ENCODE measurements at places on chromosomes 13 and 19.

GRCh38 chr13:23870356-23871140 is 18.7 kb downstream of the MIPEP start:
- no peak for DNase-seq

- no peak for DNase-seq
These were observed 3.9 kb upstream of the PODNL1 start for GRCh38 chr19:13942023-13942684.

DNA sequence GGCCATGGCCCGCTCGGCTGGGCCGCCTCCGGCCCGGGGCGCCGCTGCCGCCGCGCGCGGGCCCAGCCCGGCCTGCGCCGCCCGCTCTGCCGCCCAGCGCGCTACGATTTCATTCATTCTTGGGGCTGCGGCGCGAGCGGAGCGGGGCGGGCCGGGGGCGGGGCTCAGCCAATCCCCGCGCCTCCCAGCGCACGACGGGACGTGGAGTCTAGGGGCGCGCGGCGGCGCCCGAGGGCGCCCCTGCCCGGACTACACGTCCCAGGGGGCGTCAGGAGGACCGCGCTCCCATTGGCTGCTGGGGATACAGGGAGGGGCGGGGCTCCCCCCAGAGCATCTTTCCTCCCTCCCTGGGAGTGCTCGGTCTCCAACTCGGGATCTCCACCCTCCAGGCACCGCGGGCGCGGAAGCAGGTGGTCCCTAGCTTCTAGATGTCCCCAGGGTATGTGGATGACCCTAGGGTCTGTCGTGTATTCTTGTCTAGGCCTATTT is 5.6 kb upstream of the DPF1 start:
- peak; percentile 85 for DNase-seq

DNA sequence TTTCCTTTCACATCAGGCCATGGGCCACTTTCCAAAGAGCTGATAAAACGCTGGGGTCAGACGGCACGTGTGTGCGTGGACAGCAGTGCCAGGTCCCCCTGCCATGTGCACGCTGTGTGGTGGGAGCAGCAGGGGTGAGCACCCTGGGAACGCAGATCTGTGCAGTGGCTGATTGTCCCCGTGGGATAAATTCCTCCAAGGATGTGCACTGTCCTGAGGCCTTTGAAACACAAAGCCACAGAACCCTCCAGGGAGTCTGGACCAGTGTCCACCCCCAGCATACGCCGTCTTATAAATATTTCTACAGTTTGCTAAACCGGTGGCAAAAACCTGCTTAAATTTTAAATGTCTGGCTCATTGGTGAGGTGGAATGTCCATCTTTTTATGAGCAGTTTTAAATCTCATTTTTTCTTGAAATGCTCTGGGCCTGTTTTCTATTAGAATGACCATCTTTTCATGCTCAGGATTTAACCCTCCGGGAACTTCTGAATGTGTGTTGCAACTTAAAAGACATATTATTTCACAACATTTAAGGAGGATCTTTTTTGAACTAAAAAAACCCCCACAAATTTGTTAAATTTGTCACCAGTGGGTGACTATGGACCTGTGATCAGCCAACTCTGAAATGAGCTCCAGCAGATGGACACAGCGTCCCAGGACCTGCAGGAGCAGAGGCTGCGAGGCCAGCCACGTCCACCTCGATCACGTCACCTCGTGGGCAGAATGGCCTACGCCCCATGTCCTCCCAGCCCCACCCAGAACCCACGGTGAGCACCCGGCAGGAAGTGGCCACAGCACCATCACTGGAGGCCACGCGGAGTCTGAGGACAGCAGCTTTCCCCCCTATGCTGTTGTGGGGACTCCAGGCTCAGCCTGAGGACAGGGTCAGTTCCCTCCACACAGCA is 68.6 kb downstream of the RASA3 start:
- DNase-seq: peak; percentile 61

GRCh38 chr13:112249644-112250610 is 126.2 kb upstream of the SPACA7 start:
- no peak for DNase-seq

GRCh38 chr19:49629659-49630058 is 10.3 kb downstream of the RRAS start:
- no peak for DNase-seq

GRCh38 chr19:2139385-2140137 is 11.8 kb downstream of the AP3D1 start:
- DNase-seq: no peak

- DNase-seq: peak; percentile 13
These were observed 60.7 kb downstream of the MCF2L start for GRCh38 chr13:113029487-113030258.

- no peak for DNase-seq
These were observed 7.3 kb downstream of the SIGLEC9 start for GRCh38 chr19:51131780-51132680.

DNA sequence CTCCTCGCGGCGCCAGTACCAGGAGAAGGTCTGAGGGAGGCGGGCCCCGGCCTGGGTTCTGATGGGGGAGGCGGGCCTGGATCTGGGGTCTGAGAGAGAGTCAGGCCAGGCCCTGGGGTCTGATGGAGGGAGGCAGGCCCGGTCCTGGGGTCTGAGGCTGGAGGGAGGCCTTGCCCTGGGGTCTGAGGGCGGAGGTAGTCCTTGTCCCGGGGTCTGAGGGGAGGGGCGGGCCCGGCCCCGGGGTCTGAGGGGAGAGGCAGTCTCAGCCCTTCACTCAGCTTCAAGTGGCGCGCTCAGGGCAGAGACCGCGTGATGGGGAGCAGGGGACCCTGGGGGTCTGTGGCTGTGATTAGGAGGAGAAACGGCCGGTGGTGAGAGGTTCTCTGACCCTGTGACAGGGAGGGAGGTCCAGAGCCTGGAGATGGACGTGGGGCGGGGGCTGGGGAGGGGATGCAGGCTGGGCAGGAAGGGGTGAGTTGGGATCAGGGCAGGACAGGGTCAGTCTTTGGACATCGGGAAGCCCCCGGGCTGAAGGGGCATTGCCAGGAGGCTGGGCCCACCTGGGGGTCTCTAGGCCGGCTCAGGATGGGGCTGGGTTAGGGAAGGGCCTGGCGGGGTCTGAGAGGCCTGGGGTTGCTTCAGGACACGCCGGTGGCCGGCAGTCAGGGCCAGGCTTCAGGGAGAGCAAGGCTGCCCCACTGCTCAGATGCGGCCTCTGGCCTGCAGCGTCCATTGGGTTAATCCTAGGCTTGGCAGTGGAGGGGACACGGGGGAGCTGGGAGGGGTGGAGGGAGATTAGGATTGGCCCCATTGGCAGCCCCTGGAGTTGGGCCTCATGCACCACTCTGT is 18.7 kb downstream of the HCN2 start:
- no peak for DNase-seq

GRCh38 chr19:14440049-14440448 is 6.9 kb downstream of the PKN1 start:
- no peak for DNase-seq

DNA sequence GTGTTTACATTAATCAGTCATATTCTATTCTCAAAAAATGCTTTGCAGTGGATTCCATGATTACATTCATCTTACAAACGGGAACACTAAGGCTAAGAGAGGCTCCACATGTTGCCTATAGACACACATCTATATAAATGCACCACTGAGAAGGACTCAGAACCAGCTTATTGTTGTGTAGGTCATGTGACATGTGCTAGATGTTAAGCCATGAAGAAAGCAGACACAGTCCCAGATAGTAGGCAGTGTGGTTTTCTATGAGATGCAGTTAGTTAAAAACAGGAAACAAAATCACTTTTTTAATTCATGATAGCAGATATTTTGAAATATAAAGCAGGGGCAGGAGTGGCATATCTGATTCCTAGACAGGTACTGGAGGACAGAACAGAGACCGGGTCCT is 10.7 kb downstream of the SIGLEC6 start:
- no peak for DNase-seq

DNA sequence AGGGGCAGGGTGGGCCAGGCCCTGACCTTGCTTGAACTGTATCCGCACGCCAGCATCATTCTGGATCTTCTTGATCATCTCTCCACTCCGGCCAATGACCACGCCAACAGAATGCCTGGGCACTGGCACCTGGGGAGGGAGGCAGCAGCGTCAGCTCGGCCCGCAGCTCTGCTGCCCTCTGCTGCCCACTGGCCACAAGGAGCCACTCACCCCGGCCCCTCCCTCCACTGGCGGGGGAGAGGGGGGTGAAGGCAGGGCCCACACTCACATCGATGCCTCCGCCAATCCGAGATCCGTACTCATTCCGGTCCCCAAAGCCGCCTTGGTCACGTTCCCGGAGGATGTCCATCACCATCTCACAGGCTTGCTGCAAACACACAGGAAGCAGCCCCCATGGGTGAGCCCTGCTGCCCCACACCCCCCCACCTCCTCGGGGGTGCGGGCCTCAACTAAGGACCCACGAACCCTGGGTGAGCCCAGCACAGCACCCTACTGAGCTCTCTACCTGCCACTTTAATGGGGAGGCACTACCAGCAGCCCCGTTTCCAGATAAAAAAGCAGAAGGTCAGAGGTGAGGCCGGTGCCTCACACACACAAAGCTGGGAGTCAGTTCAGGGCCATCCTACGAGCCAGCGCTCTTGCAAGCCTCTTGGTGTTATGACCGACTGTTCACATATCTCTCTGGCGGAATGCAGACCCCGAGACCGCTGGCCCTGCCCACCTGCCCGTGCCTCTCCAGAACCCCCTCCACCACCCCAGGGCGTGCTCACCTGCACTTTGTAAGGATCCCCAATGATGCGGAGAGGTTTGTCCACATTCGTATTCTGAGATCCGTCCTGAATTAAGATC is 6.7 kb downstream of the KHSRP start:
- no peak for DNase-seq

DNA sequence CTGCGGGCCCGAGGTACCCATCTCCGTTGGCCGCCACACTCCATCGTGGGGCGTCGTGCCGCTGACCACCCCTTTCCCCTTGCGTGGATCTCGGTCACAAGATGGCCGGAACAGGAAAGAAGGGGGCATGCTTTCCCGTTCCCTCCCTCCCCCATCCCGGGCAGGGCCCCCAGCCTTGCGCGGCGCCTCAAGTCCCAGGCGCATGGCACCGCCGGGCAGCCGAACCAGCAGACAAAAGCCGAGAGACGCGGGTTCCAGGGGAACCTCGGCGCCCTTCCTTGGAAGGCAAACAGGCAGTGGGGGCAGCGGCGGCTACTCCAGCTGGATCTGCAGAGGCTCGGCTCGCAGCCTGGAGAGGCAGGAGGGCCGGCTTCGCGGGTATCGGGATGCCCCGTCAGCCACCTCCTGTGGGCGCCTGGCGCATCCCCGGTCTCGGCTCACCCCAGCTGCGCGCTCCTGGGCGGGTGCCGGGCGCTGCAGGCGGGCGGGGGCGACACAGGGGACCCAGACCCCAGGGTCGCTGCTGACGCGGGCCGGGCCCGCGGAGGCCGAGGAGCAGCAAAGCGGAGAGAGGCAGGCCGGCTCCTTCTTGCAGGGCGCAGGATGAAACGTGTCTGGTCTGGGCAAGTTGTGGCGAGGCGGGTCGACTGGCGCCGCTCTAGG is 439 bp downstream of the DZIP1 start:
- DNase-seq: no peak

- DNase-seq: no peak
These were observed 2.8 kb downstream of the ERFL start for GRCh38 chr19:41925208-41926003.

DNA sequence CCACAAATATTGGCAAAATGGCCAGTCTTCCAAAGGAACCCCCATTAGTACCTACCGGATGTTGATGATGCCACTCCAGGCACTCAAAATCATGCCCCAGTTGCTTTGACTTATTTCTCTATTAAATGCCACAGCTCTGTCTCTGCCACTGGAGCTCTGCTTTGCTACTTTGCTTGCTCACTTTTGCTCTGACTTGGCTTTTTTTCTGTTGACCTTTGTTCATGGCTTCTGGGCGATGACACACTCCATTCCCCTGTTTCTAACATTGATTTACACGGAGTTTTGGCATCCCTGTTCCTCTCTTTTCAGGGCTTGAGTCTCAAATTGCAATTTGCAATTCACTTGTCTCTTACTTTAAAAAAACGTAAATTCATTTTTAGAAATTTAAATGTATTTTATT is 217.1 kb upstream of the SPRY2 start:
- DNase-seq: no peak

DNA sequence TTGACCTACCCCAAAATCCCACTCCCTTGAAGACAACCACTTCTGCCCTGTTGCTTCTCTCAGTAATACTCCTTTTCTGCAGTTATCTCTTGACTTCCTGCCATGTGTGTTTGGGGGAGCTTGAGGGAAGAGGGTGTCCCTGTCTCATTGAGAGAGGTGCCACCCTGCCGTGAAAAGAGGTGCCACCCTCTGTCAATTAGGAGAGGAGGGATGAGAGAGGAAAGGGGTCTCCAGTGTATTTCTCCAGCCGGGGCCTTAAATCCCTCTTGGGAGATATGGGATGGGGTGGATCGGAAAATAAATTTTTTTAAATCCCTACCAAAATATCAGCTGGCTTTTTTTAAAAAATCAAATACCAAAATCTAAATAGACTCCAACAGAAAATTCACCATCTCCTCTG is 16.5 kb downstream of the PLD3 start:
- DNase-seq: no peak

- DNase-seq: no peak
These were observed 31.7 kb downstream of the CEACAM1 start for GRCh38 chr19:42496460-42497133.

DNA sequence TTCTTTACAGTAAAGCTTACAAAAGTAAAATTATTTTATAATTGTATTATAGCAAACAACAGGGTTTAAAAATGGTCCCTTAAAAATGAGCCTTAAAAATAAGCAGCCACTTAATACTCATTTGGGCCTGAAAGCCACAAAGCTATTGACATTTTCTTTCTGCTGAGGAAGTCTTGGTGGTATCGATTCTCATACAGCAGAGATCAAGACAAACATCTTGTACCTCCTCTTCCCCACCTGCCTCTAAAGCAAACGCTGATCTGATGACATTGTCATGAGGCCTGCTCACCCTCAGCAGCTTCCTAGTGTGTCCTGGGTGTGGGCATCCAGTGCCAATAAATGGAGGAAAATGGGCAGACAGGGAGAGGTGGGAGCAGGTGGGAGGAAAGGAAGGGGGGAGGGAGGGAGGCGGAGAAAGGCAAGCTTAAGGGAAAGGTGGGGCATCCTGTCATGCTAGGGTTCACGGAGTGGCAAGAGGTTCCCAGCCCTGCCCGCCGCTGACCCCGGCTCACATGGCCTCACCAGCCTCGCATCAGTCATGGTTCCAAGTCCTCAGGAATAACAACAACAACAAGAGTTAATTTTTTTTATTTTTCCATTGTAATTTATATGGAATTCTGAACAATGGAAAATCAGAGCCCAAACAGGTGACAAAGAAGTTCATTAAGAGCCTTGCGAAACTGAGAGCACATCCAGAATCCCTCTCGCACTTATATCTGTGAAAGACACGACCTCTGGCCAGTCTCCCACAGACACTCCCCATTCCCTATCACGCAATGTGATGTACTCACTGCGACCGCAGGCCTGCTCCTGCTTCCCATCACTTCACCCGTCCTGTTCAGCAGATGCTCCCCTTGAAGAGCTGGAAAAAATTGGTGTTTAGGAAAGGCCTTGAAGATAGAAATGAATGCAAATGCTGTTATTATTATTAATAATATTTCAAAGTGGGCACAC is 15.1 kb upstream of the ATP11A start:
- DNase-seq: no peak

GRCh38 chr19:32231020-32231419 is 114.4 kb upstream of the ZNF507 start:
- no peak for DNase-seq

GRCh38 chr19:55156202-55157063 is 1.1 kb downstream of the TNNI3 start:
- peak; percentile 97 for DNase-seq
